ENCODE measurements at places on chromosomes 11 and 22.

DNA sequence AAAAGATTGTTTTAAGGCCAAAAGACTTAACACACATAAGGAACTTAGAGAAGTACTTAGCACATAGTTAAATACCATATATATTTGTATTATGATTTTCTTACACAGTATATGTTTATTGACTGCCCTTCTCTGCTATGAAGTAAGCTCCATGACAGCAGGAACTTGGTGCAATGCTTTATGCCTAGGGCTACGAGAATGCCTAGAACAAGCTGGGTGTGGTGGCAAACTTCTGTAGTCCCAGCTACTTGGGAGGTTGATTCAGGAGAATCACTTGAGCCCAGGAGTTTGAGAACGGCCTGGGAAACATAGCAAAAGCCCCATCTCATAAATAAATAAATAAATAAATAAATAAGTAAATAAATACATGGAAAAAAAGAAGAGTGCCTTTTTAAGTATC lies 1.9 kb downstream of the SLC5A12 start:
- DNase-seq: no peak

- no peak for DNase-seq
Observed at GRCh38 chr11:133503236-133503635, 29.1 kb downstream of the OPCML start.

DNA sequence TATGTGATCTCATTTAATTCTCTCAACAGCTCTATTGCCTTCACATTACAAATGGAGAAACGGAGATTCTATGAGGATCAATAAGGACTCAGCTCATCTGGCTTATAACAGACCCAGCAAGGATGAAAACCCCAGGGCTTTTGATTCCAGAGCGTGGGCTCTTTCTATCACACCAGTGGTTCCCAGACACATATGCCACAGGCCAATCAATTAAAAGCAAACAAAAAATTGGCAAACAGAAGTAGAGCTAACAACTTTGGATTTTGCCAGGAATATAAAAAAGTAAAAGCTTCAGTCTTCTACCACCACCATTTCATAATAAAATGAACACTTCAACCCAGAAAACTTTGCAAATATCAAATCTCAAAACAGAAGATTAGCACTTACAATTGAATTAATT lies 71.1 kb upstream of the FAT3 start:
- no peak for DNase-seq

DNA sequence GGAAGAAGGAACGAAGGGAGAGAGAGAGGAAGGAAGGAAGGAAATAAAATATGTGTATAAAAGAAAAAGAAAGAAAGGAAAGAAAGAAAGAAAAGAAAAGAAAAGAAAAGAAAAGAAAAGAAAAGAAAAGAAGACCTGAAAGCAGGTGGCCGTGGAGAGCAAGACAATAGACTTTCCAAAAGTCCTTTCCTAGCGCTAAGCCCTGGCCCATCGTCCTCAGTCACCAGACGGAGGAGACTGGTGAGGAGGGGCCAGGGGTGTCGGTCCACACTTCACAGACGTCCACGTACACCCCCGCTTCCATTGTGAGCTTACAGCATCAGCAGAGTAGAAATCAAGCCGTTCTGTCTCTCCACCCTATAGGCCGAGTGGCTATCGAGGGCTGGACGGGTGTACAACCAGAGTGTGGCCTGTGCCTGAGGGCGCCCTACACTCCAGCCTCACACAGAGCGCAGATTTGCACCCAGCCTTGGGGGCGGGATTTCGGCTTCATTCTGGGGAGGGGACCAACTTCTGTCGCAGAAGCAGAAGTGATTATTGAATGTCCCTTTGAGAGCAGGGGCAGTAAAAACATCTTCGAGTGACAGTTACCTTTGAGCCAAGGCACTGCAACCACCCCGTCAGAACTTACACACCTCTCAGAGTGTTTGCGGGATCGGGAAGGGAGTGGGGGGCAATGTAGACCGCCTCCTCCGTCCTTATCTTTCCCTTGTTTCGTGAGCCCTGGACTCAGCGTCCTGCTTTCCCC lies 2.0 kb upstream of the BSX start:
- no peak for DNase-seq

DNA sequence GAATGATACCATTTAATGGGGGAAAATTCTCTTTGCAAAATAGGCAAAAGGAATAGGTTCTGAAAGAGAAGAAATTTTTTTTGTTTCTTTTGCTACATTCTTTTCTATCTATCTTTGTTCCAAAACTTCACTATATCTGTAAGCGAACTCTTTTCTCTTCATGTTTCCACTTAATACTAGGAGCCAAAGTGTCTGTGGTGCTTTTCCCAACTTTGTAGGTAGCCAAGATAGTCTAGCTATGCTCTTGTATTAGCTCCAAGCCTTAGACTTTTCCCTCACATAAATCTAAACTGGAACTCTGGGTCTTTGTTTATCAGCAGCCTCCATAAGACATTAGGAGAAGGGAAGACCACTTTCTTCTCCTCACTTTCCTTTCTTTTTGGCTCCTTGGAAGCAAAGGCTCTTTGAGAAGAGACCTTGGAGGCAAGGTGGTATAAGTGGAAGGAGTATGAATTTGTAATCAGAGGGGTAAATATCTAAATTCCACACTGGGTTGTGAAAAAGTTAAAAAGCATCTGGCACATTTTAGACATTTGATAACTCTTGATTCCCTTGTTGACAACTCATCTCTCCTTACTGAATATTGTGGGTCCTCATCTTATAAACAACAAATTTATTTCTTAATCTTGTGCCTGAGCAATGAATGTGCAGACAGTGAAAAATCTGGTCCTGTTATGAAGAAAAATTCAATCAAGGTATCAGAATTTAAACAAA lies 130.0 kb downstream of the EHF start:
- no peak for DNase-seq

GRCh38 chr11:65059523-65059922 lies 1.2 kb upstream of the NAALADL1 start:
- no peak for DNase-seq

DNA sequence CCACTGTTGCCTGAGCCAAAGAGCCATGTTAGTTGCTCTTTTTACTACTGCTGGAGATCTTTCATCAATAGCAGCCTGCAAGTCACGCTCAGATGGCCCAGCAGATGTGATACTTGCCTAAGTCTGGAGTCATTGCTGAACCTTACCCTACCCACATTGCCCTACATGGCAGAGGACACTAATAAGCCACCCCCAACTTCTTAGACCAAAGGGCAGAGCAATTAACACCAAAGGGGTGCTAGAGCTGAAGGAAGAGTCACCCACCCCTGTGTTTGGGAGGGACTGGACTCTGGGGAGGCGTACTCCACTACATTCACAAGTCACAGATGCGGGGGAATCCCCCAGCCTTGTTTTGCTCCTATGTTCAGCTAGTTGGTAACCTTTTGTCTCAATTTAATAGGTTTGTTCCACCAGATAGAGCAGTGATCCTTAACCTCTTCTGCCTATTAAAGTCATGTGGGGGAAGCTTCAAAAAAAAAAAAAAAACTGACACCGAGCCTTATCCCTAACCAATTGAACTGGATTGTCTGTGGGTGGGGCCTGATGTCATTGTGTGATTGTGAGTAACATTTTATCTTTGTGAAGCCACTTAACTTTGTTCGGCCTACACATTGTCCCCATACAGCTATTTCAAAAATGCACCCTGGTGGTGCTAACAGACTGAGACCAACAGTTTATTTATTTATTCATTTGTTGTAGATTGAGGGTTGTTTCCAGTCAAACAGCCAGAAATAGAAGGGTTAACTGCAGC lies 13.1 kb downstream of the ADM start:
- DNase-seq: no peak

- DNase-seq: no peak
Observed at GRCh38 chr22:31346733-31347250, 646 bp upstream of the PATZ1 start.

- no peak for DNase-seq
Observed at GRCh38 chr11:326842-327580, 6.4 kb upstream of the IFITM3 start.

DNA sequence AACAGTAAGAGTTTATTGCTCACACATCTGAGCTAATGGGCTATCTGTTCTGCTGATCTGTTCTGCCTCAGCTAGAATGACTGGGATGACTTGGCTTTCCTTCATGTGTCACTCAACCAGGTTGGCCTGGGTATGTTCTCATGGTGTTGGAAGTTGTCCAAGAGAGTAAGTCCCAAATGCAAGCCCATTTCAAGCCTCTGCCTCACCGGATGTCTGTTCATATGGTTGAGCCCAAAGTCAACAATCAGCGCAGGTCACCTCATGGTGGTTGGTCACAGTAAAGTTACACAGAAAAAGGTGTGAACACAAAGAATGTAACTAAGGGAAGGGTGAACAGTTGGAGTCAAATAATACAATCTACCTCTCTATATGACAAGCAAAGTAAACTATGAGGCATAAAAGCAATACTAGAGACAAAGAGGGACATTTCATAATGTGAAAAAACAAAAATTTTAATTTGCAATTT lies 1.9 kb downstream of the GDPD4 start:
- no peak for DNase-seq

- DNase-seq: no peak
Observed at GRCh38 chr11:113296447-113297205, 17.8 kb upstream of the TTC12 start.

Data from amniotic stem cell (primary cell).